ENCODE measurements at places on chromosomes 2 and 18. TPM values are rescaled to one million over a fixed set of nuclear protein-coding genes. Genes with fewer than 3 reads are reported as not detected.

PIEZO2 gene
- total RNA-seq: 8.5 TPM

SULT1C2 gene
- total RNA-seq: under 0.01 TPM

SLC5A6 gene
- 37.9 TPM for total RNA-seq

GATA6 gene
- total RNA-seq: 221 TPM

TUBA4B gene
- 0.35 TPM for total RNA-seq

GRCh38 chr18:9022397-9023155, 79.9 kb upstream of the NDUFV2 start:
- no peak overlapping the region for H3K27ac ChIP-seq
- no peaks in the 10 kb centered on the region for H3K36me3 ChIP-seq
- DNase-seq: no peak
- no peaks in the 10 kb centered on the region for H3K27me3 ChIP-seq
- H3K4me1 ChIP-seq: no peaks in the 10 kb centered on the region

- H3K4me3 ChIP-seq: no peak overlapping the region
- no peaks in the 10 kb centered on the region for H3K36me3 ChIP-seq
- H3K27ac ChIP-seq: no peak overlapping the region
These were observed 112.5 kb downstream of the BMPR2 start for GRCh38 chr2:202488671-202489070.

GRCh38 chr2:99520813-99521212, 31.0 kb upstream of the REV1 start:
- no peaks in the 10 kb centered on the region for H3K36me3 ChIP-seq
- H3K27ac ChIP-seq: no peak overlapping the region
- H3K4me1 ChIP-seq: no peaks in the 10 kb centered on the region
- no peak for DNase-seq
- H3K27me3 ChIP-seq: no peaks in the 10 kb centered on the region

- no peaks in the 10 kb centered on the region for H3K27me3 ChIP-seq
- H3K27ac ChIP-seq: no peak overlapping the region
- DNase-seq: no peak
- no peak overlapping the region for H3K4me3 ChIP-seq
- peaks cover 9% of the 10 kb centered on the region for H3K4me1 ChIP-seq
- H3K36me3 ChIP-seq: no peaks in the 10 kb centered on the region
These were observed 2.9 kb upstream of the DGKD start for GRCh38 chr2:233351423-233351822.

DNA sequence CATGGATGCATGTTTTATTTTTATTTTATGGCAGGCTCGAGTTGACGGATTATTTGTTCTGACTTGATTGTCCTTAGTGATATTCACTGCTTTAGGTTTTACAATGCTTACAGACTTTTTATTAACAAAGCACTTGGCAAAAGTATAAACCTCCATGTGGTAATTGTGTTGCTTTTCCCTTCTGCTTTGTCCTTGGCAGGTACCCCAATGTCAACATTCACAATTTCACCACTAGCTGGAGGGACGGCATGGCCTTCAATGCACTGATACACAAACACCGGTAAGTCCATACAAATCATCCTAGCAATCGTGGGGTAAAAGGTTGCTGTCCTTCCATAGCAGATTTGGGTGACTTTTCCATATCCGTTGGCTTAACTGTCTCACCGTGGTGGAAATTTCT, 106.1 kb upstream of the EML6 start:
- peaks cover 14% of the 10 kb centered on the region for H3K4me1 ChIP-seq
- no peak overlapping the region for H3K27ac ChIP-seq
- no peak overlapping the region for H3K4me3 ChIP-seq
- H3K27me3 ChIP-seq: no peaks in the 10 kb centered on the region
- DNase-seq: no peak

DNA sequence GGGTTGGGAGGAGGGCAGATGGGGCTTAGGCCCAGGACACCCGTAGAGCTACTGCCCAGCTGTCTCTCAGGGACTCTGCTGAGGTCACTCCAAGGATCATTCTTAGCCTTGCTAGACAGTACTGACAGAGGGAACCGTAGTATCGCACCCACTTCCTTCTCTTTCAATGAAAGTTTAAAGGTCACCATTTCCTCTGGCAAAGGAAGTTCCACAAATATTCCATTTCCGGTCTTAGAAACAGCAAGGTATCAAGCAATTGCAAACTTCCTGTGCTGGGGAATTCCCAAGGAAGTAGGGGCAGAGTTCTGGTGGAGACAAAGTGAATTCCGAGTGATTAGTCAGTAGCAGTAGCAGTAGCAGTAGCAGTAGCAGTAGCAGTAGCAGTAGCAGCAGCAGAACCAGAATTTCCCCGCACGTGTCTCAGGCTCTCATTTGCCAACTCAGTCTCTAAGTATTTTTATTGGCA, 24.7 kb downstream of the IL1B start:
- no peak overlapping the region for H3K4me3 ChIP-seq
- no peaks in the 10 kb centered on the region for H3K36me3 ChIP-seq
- no peak for DNase-seq
- no peaks in the 10 kb centered on the region for H3K4me1 ChIP-seq
- no peaks in the 10 kb centered on the region for H3K27me3 ChIP-seq

- no peaks in the 10 kb centered on the region for H3K27me3 ChIP-seq
- H3K36me3 ChIP-seq: no peaks in the 10 kb centered on the region
- no peak for DNase-seq
These were observed 18.5 kb upstream of the SERPINB12 start for GRCh38 chr18:63523660-63524059.

GRCh38 chr2:88521445-88522073, 69.1 kb upstream of the FOXI3 start:
- H3K36me3 ChIP-seq: no peaks in the 10 kb centered on the region
- no peaks in the 10 kb centered on the region for H3K4me1 ChIP-seq
- DNase-seq: no peak

GRCh38 chr2:7031547-7032245, 114.5 kb downstream of the RNF144A start:
- no peak overlapping the region for H3K4me3 ChIP-seq
- no peaks in the 10 kb centered on the region for H3K4me1 ChIP-seq
- no peak for DNase-seq

DNA sequence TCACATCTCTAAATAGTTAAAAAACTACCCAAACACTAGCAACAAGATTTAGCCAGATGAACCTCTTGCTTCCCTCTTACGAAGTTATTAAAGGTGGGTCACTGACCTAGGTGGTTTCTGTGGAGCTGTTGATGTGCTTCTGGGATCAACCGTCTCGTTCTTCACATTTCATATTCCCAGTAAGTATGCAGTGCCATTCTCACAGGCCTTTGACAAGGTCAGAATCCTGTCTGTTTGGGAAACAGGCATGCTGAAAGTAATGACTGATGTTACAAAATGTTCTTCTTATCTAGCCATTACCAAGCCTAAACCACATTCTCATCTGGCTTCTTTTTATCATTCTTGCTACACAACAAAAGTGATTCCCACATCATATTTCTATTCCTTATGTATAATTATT, 70.3 kb downstream of the WDR7 start:
- H3K27me3 ChIP-seq: no peaks in the 10 kb centered on the region
- no peak overlapping the region for H3K4me3 ChIP-seq
- no peak for DNase-seq
- no peak overlapping the region for H3K27ac ChIP-seq
- no peaks in the 10 kb centered on the region for H3K36me3 ChIP-seq

GRCh38 chr18:41703744-41704530, 251.1 kb upstream of the PIK3C3 start:
- H3K4me3 ChIP-seq: no peak overlapping the region
- no peak overlapping the region for H3K27ac ChIP-seq
- H3K27me3 ChIP-seq: no peaks in the 10 kb centered on the region
- no peaks in the 10 kb centered on the region for H3K4me1 ChIP-seq
- DNase-seq: no peak

DNA sequence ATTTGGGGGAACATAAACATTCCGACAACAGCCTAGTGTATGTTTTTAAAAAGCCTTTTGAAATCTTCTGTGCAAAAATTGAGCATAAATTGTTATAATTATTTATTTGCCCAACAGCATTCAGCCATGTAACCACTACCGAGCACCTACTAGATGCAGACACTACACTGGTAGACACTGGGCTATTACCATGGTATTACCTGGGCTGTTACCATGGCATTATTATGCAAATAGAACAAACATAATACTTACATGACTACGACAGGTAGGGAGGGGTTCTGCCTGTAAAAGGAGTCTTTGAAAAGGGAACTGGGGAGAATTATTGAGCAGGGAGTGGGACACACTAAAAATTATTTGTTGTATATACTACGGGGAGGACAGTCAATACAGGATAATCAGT, 116.4 kb downstream of the MREG start:
- no peak overlapping the region for H3K4me3 ChIP-seq
- no peaks in the 10 kb centered on the region for H3K4me1 ChIP-seq
- H3K36me3 ChIP-seq: no peaks in the 10 kb centered on the region

DNA sequence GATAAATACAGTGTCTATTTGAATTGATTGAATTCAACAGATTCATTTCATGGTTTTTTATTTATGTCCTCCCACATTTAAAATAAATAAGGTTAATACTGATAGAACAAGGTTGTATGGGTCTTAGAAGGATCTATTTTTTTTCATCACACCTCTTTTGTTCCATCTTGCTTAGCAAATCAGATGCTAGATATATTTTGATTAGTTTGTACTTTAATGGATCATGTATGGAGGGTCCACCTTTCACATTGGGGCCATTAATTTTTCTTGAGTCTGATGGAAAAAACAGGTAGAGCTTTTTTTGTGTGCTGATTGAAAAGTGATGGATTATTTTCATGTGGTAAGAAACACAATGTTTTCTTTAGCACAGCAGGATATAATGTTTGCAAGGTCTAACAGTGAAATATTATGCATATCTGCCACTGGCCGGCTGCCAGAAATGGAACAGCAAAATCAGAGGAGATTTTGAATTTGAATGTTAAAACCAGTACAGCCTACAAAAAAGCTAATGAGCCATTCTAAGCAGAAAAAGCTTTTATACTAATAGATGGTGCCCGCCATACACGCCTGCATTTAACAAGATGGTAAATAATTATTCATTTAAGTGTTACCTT, 188.1 kb upstream of the ETAA1 start:
- no peaks in the 10 kb centered on the region for H3K36me3 ChIP-seq
- no peaks in the 10 kb centered on the region for H3K27me3 ChIP-seq
- H3K4me3 ChIP-seq: no peak overlapping the region

GRCh38 chr18:22710673-22711191, 222.4 kb upstream of the RBBP8 start:
- H3K27me3 ChIP-seq: no peaks in the 10 kb centered on the region
- peak overlapping the region; percentile 4 for H3K27ac ChIP-seq
- no peak for DNase-seq
- H3K4me3 ChIP-seq: peak overlapping the region; percentile 19

DNA sequence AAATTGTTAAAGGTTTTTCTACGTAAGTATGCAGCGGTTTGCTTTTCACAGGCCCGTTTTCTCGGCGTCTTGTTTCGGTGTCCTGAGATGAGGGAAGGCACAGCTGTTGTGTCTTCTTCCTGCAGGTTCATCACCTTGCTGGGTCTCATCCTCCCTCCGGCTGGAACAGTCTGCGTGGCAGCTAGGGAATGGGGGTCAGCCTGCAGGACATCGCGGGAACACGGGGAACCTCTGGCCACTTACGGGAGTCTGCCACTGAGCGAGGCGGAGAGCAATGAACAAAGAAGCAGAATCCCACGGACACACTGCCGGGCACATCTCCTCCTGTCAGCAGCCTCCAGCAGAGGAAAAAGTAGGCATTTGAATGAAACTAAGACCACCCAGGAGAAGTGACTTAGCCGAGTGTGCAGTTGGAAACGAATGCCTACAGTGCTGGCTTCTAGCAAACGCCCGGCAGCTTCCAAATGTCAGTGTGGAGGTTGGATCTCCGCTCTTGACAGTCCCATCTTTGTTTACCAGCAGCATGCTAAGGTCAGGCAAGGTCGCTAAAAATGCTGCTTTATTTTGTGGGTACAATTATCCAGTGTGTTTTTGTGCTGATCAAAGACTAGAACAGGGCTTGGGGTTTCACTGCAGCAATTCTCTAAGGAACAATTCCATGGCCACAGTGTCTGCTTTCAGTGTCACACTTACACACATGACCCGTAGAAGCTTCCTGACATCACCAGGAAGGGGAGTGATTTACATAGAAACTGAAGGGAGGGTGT, 109.8 kb upstream of the SEC11C start:
- H3K27me3 ChIP-seq: no peaks in the 10 kb centered on the region
- H3K36me3 ChIP-seq: no peaks in the 10 kb centered on the region
- H3K4me3 ChIP-seq: no peak overlapping the region
- no peak overlapping the region for H3K27ac ChIP-seq
